Endothelial cell (in vitro differentiated cells): ENCODE measurements at places on chromosomes 6 and 20.
A peak's percentile ranks its signal among the peaks of the same experiment; 100 is the strongest.

DNA sequence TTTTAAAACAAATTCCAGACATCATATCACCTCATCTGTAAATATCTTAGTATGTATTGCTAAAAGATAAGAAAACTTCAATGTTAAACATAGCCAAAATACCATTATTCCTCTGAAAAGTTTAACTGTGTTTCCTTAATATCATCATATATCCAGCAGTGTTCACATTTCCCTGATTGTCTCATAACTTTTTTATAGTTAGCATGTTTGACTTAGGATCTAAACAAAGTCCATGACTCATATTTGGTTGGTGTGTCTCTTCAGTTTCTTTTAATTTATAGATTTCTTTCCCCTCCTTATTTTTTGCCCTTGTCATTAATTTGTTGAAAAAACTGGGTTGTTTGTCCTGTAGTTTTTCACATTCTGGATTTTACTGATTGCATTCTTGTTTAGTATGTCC lies 163.0 kb downstream of the RPS12 start:
- DNase-seq: no peak

DNA sequence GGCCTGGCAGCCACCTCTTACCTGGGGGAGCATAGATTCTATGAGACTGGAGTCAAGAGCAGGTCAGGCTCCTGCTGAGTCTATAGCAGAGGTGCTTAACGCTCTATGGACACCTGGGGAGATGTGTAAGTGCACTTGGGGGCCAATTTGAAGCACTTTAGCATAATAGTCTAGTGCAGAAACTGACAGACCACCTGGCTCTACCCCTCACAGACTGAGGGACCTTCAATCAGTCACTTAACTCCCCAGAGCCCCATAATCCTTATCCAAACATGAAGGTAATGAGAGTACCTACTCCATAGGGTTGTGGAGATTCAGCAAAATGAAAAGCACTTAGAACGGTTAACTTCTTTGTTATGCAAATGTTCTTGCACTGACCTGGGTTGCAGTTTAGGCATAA lies 87.3 kb upstream of the SLC22A16 start:
- DNase-seq: no peak

- DNase-seq: no peak
These were observed 6.2 kb upstream of the ZNF318 start for GRCh38 chr6:43375693-43376092.

- DNase-seq: peak; percentile 50
These were observed 228.9 kb downstream of the ANKRD60 start for GRCh38 chr20:57999465-58000111.

GRCh38 chr6:136890194-136890839 lies 31.8 kb upstream of the SLC35D3 start:
- DNase-seq: no peak

DNA sequence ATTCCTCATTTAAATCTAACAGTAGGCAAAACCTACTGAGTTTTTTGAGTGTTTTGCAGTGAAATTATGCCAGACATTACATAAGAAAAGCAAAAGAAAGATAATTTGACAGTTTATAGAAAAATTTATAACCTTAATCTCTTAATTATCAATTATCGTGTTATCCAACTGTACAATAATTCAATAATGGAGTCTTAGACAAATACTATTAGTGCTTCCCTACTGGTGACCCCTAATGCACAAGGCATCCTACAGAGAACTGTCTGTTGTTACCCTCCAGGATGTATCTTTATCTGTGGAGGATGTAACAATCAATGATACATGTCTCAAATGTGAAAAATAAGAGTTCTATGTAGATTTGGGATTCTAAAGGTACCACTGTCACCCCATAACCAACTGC lies 1687.6 kb downstream of the GRIK2 start:
- DNase-seq: no peak

- DNase-seq: no peak
These were observed 108.5 kb upstream of the PRND start for GRCh38 chr20:4613184-4613583.

DNA sequence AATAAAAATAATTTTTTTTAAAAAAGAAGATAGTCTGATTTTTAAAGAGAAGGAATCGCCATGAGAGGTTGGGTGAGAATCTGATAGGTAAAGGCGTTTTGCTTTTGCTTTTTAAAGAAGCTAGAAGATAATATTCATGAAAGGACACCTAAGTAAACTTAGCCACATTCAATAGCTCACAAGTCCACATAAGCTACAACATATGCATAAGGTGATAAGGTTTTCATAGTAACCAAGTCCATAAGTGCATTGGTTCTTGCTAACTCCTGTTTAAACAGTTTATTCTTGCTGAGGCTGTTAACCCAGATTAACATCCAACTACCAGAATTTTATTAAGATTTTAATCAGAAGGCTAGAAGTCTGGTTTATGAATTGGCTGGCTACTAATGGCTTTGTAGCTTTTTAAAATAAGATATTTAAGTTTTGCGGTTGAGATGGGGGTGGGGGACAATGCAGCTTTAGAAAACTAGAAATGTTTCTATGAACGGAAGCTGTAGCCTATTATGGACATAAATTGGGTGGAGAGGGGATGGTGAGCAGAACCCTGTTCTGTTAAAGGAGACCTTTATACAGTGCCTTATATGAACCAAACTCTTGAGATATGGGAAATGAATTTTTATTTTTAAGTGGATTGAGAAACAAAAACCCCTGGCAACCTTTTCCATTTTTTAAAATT lies 235.1 kb downstream of the ZFAND3 start:
- DNase-seq: no peak

GRCh38 chr6:689223-689622 lies 3.7 kb downstream of the EXOC2 start:
- no peak for DNase-seq

GRCh38 chr6:94071835-94072234 lies 652.5 kb upstream of the EPHA7 start:
- DNase-seq: no peak

- no peak for DNase-seq
These were observed at the start of gene TREM1 for GRCh38 chr6:41286544-41287346. Gene TREM1, minus strand, starts transcription at chr6:41286682. Its CDS starts 27 bp downstream, at chr6:41286655.

DNA sequence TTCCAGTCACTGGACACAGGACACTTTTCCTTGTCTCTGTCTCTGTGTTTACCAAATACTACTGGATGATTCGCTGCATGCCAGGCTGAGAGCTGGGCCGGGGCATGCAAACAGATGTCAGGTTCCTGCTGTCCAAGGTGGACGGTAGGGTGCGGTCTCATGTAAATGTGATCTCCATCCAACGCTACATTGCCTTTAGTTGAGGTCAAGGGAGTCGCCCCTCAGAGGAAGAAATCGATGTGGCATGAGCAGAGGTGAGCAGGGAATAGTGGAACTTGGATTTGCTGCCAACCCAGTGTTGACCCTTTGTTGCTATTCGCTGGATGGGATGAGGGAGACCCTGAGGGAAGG lies 9.8 kb upstream of the TOX2 start:
- no peak for DNase-seq
